ENCODE measurements at places on chromosomes 12 and 14.
A peak's percentile ranks its signal among the peaks of the same experiment; 100 is the strongest.

DNA sequence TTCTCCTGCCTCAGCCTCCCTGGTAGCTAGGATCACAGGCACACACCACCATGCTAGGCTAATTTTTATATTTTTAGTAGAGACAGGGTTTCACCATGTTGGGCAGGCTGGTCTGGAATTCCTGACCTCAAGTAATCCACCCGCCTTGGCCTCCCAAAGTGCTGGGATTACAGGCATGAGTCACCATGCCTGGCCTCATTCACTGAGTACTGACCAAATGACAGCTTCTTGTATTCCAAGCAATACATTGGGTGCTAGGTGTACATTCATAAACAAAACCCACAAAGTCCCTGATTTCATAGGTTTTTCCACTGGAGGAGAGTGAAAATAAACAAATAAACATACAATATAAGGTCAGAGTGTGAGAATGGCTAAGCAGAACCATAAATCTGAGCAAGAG, 136.3 kb downstream of the HELB start:
- no peak for DNase-seq

- DNase-seq, result peak; percentile 75
These were observed 12.4 kb upstream of the ITGB7 start for GRCh38 chr12:53219292-53219955.

DNA sequence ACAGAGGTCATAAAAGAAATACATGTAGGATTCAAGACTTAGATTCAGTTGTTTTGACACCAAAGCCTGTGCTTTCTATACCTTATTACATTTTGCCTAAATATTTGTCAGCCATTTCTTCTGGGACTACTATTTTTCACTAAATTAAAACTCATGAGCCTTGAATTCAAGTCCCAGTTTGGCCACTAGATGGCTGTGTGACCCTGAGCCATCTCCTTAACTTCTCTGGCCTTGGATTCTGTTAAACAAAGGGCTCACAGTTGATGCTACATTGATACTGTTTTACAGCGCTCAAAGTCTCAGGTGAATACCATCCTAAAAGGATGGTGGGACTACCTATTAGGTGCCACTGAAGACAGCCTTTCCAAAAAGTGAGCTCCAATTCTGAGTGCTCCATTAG, 39.6 kb upstream of the CCDC198 start:
- DNase-seq, result peak; percentile 6

GRCh38 chr12:78120866-78121560, 290.3 kb downstream of the NAV3 start:
- no peak for DNase-seq

DNA sequence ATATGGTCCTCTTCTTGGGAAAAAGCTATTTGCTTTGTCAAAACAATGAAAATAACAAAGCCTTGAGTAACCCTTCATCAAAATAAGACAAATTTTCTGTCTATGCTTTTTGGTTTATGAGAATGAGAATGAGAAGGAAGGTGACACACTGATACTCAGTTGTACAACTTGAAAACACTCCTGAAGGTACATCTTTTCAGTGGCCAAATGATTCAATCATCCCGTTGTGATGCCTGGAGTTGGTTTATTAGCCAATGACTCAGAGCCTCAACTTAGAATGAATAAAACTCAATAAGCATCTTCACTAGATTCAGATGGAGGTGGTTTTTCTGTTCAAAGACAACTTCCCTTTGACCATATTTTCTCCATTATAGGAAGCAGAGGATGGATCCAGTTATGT, 7.8 kb upstream of the CALM1 start:
- DNase-seq, result no peak

GRCh38 chr12:90166671-90167070, 458.0 kb upstream of the ATP2B1 start:
- no peak for DNase-seq

- DNase-seq, result no peak
These were observed 12.6 kb downstream of the BEGAIN start for GRCh38 chr14:100574642-100575031.

DNA sequence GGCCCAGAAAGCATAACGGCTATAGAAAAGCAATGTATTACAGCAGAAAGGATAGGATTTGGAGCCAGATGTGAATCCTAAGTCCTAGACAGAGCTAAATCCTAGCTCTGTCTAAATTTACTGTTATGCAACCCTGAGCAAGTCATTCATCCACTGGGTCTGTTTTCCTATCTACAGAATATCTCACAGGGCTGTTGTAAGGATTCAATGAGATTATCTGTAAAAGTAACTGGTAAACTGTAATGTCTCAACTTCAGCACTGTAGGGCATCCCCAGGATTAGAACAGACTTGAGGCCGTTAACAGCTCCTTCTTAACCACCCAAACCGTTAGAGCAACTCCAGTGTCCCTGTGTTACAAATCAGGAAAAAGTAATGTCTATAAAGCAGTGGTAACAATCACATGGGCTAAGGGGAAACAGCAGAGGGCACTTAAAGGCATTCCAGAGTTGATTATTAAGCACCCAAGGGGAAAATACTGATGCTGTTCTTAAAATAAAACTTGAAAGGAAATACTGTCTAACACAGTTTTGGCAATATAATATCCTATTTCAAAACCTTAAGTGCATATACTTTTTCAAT, 10.1 kb downstream of the GMFB start:
- DNase-seq, result no peak

GRCh38 chr14:101290611-101291010, 270.7 kb upstream of the DIO3 start:
- no peak for DNase-seq

DNA sequence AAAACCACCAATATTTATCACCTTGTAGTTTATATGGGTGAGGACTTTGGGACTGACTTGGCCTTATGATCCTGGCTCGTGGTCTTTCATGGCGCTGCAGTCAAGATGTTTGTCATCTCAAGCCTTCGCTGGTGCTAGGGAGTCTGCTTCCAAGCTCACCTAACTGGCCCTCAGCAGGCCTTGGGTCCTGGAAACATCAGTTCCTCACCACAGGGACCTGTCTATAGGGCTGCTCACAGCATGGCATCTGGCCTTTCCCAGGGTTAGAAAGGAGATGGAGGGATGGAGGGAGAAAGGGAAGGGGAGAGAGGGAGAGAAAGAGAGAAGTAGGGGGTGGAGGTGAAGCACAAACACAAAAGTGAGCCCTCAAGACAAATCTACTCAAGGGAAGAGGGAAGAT, 31.7 kb downstream of the VCPKMT start:
- no peak for DNase-seq

DNA sequence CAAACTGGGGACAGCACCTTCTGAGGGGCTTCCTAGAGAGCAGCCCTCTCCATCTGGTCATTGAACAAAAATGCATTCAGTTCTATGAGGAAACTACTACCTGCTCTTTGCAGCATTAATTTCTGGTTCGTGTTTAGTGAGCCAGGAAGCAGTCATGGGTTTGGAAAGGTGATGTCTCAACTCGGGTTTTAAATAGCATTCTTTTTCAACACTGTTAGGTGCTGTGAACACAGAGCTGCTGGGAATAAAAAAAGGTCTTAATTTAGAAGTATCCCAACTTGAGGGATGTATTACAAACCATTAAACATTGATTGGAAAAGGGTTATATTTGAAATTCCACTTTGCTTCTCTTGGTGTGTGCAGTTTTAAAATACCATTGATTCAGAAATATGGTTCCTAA, 9.3 kb downstream of the MYO1H start:
- DNase-seq, result no peak

- DNase-seq, result no peak
These were observed 156.6 kb downstream of the FOXA1 start for GRCh38 chr14:37438444-37438843.

- peak; percentile 28 for DNase-seq
These were observed 49.9 kb downstream of the PTHLH start for GRCh38 chr12:27922531-27923139.

GRCh38 chr14:76205708-76206107, 54.0 kb downstream of the GPATCH2L start:
- DNase-seq, result no peak

DNA sequence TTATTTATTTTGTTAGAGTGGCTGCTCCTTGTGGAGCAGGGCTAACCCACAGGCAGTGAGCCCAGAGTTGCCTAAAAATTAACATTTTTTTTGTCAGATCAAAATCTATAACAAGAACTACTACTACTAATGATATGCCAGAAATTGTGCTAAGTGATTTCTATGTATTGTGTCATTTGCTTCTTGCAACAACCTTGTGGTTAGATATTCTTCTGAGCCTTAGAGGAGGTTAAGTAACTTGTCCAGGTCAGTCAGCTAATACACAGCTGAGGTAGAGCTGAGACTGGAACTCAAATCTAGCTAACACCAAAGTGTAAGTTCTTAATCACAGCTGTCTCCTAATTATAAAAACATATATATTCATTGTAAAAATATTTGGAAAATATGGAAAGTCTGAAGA, 29.8 kb downstream of the CFL2 start:
- DNase-seq, result no peak

DNA sequence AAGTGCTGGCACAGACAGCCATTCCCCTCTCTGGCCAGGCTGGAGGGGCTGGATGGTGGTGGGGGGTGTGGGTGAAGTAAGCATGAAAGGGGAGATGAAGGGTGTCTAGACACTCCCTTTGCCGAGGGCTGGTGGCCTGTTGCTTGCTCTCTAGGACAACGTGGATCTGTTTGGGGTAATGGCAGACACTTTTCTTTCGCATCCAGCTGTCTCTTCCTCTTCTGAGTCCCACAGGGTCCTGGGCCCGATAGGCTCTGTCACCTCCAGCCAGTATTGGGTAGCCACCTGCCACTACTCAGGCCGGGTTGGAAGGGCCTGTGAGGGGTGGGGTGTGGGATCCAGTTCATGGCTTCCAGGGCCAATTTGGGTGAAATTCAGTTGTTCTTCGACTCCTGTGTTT, 218.1 kb downstream of the CACNA1C start:
- DNase-seq, result no peak

GRCh38 chr14:63717702-63718101, 10.2 kb downstream of the SGPP1 start:
- no peak for DNase-seq

GRCh38 chr12:31029916-31030562, 43.6 kb upstream of the DDX11 start:
- DNase-seq, result no peak

DNA sequence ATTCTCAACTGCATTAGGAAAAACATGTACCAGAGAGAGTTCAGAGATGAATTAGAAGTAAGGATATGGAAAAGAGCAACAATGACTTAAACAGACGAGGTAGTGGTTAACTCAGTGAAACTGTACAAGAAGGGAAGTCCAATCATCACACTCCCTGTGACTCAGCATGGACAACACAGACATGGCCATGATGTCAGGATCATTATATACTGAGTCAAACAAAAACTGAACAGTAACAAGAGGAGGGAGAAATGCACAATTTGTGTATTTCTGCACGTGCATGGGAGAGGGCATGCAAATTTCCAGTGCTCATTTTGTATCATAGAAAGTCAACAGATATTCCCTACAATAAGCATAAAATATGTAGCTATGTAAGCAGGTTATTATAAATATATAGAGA, 1037.8 kb downstream of the BCL11B start:
- no peak for DNase-seq

DNA sequence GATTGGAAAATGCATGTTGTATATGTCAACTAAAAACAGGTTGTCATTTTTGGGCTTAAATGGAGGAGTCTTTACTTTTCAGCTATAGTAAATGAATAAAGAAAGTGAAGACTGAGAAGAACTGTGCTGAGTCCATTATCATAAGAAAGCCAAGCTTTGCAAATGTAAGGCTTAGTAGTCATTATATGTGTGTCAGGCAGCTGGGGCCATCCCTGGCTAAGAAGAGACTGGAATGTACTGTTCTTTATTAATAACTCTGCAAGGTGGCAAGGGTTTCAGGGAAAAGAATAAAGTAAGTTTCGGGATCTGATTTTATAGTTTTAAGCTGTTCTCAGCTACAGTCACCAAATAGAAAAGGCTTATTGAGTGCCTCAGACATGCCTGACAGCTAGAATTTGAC, 48.7 kb downstream of the SRGAP1 start:
- no peak for DNase-seq

DNA sequence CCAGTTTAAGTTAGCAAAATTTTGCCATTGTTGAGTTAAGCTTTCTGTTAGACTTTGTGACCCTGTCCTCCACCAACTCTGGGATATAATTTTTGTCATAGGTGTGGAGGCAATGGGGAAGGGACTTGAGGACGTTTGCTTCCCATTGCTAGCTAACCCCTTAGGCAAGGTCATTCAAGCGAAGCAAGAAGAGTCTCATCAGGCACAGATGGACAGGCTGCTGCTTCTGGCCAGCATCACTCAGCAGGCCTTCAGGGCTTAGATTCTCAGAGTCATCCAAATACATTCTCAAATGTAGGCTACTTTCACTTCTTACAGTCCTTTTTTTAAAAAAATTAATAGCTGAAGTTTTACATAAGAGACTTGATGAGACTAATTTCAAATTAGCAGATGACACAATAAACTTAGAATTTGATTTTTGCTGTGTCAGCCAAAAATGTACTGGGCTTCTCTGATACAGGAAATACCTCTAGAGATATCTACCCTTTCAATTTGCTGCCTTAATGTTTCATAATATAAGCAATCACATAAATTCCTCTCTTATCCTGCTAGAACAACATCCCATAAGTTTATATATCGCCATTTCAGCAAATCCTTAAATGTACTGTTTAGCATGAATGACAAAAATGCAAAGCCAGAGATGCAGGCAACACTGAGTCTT, 875.2 kb downstream of the FLRT2 start:
- peak; percentile 5 for DNase-seq

- DNase-seq, result no peak
These were observed 105.9 kb downstream of the PLXNC1 start for GRCh38 chr12:94254270-94254669.

GRCh38 chr14:99352688-99353280, 80.8 kb upstream of the BCL11B start:
- DNase-seq, result no peak
